Stimulated activated CD8-positive, alpha-beta memory T cell treated with anti-CD3 and anti-CD28 coated beads, Interleukin-7, amount 100 ng/mL, for 1 hour (primary cell): ENCODE measurements at places on chromosomes 7 and 10.
A peak's percentile ranks its signal among the peaks of the same experiment; 100 is the strongest.

GRCh38 chr10:30687698-30688213 is 58.2 kb upstream of the LYZL2 start:
- peak; percentile 64 for DNase-seq

- DNase-seq, result no peak
Measured at GRCh38 chr7:98234429-98235147, 17.4 kb downstream of the TECPR1 start.

DNA sequence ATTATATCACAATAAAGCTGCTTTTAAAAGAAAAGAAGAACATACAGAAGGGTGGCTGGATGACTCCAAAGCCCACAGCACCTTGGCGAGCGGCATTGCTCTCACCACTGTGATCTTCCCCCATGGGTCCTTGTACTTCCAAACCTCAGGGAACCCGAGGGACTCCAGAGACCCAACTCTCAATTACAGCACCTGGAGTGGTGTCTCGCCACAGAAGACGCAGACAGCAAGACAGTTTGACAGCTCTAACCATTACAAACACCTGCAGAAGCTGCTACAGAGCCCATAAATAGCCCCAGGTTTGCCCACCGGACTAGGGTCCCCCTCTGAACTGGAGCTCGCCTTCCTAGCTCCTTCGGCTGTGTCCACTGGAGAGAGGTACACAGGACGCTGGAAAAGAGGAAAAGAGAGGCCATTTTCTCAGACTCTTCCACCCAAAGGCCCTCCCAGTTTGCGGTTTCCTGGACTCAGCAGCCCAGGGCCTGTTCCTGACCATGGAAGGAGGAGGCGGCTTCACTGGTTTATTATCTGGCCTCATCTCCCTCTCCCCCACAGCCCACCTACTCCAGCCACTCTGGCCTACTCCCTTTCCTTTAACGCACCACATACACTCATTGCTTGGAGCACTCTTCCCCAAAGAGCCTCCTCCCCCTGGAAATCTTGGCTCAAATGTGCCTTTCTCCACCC is 1.9 kb downstream of the PIK3AP1 start:
- DNase-seq, result no peak

GRCh38 chr10:111429288-111430028 is 352.6 kb downstream of the ADRA2A start:
- DNase-seq, result no peak

DNA sequence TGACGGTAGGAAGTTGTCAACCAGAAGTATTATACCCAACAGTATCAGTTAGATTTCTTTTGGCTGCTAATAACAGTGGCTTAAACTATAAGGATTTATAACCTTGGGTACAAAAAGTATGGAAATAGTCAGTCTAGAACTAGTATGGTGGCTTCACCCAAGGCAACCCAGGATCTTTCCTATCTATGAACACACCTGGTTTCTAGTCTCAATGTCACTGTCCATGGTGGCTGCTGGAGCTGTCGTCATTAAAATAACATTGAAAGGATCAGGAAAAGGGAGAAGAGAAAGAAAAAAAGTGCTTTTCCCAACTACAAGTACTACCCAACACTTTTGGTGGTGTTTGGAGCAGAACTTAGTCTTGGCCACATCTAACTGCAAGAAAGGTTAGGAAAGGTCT is 27.7 kb downstream of the PHTF2 start:
- DNase-seq, result no peak

DNA sequence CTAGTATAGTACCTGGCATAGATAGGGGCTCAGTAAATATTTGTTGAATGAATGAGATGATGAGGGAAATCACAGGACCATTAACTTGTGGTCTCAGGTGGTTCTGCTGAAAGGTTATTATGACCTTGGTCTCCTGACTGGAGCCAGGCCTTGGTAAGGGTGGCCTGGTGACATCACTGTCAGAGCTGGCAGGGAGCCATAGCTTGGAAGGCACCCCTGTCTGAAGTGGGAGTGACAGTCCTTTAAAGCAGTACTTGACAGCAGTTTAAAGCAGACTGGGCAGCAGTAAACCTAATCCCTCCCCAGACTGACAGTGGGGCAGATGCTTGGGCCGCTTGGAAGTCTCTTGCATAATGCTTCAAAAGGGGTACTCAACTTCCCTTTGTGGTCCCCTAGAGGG is 13.4 kb downstream of the DPCD start:
- DNase-seq, result no peak

DNA sequence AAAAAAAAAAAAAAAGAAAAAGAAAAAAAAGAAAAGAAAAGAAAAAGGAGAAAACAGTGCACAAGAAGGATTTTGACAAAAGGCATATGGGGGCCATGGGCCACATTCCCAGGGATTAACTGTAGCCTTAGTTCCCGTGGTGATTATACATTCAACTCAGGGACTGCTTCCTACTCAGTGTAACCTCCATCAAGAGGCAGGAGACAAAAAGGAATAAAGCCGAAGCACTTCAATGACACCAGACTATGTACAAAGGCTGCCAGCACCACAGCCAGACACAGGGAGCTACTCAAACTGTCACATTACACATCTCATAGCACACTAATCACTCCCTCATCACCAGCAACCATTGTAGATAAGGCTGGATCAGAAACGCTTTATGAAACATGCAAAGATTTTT is 5.1 kb upstream of the PMPCB start:
- no peak for DNase-seq

- no peak for DNase-seq
Measured at GRCh38 chr7:131921016-131921415, 364.6 kb upstream of the PODXL start.

GRCh38 chr10:60937784-60938654 is 6.0 kb downstream of the RHOBTB1 start:
- DNase-seq, result no peak

GRCh38 chr7:130381468-130382312 is 1.4 kb downstream of the CPA1 start:
- no peak for DNase-seq

- no peak for DNase-seq
Measured at GRCh38 chr7:68770649-68771048, 827.6 kb upstream of the AUTS2 start.

DNA sequence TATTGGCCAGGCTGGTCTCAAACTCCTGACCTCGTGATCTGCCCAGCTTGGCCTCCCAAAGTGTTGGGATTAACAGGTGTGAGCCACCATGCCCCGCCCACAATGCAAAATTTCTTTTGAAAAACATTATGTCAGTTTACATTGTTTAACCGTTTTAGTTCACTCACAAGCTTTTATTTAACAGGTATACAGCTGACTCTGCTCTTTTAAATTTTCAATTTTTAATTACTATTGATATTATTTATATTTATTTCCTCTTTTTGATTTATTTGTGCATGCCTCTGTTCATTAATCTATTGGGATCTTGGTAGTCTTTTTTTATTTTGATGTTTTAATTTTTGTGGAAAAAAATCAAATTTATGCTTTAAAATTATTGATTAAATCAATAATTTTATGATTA is 16.9 kb downstream of the ZKSCAN5 start:
- DNase-seq, result no peak

GRCh38 chr7:47610506-47611044 is 28.7 kb upstream of the TNS3 start:
- DNase-seq, result no peak

DNA sequence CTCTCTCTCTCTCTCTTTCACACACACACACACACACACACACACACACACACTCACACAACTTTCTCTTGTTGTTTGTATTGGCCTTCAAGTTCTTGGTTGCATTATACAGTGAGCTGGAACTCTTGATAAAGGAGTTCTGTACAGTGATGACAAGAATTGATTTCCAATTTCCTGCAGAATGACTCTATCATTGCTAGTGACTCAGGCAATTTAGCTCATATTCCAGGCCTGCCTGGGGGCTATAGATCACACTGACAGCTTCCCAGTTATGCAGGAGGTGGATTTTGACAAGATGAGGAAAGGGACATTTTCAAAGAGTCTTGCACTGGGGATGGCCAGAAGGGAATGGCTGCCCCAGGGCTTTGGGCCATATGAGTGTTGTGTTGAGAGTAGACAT is 508.8 kb downstream of the TYW1 start:
- DNase-seq, result no peak

- no peak for DNase-seq
Measured at GRCh38 chr10:102287538-102287937, 42.2 kb downstream of the GBF1 start.

DNA sequence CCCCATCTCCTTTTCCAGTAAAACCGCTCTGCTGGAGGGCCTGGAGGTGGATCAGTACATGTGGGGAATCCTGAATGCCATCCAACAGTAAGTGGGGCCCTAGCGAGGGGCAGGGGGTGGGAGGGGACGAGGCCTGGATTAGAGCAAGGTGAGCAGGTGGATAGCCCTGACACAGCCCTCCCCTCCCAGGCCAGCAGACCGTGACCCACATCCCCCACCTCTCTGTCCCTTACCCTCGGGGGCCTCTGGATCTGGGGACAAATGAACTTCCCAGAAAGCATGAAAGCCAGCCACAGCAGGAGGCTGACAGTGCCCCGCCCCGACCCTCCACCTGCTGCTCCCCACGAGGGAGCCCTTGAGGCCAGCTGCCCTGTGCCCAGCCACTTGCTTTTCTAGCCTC is 41.8 kb upstream of the PPIF start:
- no peak for DNase-seq

DNA sequence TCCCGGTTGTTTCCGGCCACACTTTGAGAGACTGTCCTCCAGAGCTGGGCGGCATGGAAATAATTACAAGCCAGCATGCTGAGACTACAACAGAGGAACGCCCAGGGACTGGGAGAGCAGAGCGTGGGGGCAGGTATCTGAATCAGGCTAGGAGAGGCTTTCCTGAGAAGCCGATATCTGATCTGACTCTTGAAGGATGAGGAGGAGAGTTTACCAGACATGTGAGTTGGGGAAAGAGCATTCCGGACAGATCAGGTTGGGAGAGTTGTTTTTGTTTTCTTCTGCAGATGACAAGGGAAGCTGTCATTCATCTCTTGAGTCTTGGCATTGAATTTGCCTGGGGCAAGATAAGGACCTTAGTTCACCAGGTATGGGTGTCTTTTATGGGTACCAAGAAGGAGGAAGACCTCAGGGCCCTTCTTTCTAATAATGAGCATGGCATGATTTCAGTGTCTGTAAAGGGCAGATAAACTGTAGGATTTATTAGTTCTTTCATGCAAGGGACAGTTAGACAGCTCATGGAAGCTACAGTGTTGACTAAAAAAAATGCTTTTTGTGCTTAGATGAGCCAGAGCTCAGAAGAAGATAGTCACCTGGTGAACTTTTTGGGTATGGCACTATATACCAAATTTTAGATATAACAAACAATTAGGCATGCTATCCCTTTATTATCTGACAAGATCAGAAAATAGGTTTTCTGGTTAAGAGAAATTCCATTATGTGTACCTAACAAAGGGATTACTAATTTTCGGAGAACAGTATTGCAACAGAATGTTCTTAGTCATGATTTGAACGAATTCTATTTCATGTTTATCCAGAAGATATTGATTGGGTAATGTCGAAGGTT is 36.2 kb downstream of the WBP1L start:
- DNase-seq, result no peak

DNA sequence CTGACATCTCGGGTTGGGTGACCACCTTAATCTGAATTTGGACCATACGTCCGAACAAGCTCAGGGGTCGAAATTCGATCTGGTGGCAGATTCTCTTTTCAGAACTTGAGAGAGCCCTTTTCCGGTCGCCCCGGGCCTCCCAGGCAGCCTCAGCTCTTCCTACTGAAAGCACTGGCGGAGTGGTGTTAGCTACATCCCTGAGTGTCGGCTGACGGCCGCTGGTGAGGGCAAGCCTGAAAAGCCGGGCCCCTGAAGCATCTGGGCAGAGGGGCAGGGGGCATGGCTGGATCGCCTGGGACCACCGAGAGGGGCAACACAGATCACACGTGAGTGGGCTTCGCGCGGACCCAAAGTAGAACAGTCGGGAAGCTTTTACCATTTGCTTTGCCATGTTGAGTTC is 116.1 kb downstream of the SMURF1 start:
- DNase-seq, result no peak

DNA sequence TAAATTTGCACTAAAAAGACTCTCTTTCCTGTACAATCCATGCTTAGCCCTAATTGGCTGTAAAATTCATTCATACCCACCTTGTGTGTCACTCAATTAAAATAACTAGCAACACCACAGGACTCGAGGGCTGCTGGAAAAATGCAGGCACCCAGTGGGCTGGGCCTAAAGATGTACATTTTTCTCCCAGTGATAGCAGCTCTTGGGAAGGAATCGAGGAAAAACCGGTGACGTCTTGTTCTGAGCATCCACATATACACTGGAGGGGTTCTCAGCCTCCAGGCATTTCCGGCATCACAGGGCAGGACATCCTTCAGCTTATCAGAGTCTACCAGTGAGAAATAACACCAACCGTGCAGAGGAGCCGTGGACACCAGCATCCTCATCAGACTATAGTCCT is 85.8 kb upstream of the PITRM1 start:
- no peak for DNase-seq

GRCh38 chr7:86558680-86559501 is 84.8 kb upstream of the GRM3 start:
- DNase-seq, result no peak

DNA sequence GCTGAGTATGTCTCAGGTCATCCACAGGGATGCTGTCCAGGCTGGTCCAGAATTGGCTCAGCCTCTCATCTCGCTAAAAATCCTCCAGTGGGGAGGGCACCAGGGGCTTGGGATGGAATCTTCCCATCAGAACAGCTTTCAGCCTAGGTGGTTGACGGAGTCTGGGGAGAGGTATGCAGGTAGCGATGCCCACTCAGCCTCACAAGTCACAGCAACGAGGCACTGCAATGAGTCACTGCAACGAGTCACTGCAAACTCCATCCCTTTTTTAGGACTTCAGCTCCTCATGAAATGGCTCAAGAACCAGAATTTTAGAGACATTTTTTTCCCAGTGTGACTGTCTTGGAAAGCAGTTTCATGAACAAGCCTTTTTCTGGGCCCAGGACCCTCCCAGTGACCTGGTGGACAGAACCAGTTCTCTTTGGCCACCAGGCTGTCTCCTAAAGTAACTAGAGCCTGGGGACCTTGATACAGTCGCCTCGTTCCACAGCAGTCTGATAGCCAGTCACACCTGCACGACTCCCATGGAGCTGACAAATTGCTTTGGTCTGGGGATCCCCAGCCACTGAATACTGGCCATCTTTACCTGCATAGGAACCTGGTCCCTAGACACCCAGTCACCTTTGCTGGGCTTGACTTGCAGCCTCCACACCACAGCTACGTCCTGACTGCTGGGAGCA is 41.3 kb upstream of the PPP2R2D start:
- DNase-seq, result no peak

- no peak for DNase-seq
Measured at GRCh38 chr10:90204956-90205314, 503.5 kb downstream of the KIF20B start.

GRCh38 chr7:8638076-8638475 is 204.7 kb downstream of the NXPH1 start:
- no peak for DNase-seq
